EL (cell line): ENCODE measurements at places on chromosomes 4 and X.

DNA sequence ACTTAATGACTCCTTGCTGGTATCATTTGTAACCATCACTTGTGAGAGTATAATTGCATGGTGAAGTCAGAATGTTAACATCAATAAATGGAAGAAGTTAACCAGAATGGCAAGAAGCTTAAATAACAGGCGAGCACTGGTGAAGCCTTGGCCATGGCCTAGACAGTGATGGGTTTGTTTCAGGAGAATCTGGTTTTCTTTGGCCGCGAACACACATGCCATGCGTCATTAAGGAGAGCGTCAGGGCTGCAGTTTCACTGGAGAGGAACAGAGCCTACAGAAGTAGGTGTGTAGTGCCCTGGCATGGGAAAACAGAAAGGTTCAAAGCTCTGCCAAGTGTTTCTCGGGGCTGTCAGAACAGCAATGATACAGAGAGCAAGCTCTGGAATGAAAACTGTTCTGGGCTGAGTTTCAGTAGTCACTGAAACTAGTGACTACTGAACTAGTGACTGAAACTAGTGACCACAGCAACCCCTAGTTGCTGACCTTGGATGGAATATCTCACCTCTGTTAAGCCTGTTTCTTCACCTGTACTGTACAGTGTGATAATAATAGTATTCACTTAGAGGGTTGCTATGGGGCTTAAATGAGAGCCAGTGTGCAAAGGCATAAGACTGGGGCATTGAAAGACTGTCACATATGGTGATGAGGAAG is 93.8 kb downstream of the C4orf51 start:
- DNase-seq = no peak

GRCh38 chrX:136275553-136275952 is 24.4 kb upstream of the MAP7D3 start:
- DNase-seq = no peak

- DNase-seq = no peak
Observed at GRCh38 chr4:138104284-138104680, 137.9 kb downstream of the SLC7A11 start.

DNA sequence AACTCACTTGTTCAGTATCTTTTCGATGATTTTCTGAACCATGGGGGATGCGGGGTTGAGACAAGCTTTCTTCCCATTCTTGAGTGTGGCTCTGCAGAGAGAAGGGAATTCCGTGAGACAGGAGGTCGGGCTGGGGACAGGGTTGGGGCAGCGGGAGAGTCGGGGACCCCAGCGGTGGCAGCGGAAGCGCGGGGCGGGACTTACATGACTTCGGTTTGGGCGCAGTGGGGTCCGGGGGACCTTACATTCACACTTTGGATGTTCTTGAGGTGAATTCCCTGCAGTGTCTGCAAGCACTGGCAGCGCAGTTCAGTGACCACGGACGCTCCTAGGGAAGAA is 434 bp downstream of the CXCL3 start:
- no peak for DNase-seq

- DNase-seq = peak; percentile 62
Observed at GRCh38 chrX:66632473-66632872, 6.4 kb downstream of the EDA2R start.

DNA sequence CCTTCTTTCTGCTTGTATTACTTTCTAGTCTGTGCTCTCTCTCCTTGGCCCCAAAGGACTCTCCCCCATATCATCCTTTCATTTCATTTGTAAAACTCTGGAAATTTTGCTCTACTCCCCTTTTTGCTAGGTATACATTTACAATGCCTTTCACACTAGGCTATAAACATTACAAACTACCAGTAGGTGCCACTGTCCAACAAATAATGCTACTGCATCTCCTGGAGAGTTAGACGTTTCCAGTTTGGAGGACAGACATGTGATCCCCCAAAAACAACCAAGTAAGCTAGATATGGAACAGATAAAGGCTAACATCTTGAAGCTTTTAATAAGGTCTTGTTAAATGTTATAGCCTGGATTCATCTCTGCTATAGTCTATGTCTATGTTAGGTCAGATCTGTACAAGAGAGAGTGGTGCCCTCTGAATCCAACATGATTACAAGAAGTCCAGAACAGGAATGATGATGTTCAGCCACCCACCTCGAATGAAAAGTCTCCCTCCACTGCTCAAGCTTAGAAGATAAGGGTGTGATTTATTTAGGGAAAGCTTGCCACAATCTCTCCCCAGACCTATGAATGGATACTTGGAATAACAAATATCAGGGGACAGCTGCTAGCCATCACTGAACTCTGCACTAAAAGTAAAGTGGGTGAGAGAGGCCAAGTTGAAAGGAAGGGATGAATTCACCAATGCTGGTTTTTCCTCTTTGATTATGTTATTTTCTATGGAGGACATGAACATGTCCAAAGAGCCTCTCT is 14.3 kb downstream of the CBR4 start:
- no peak for DNase-seq

GRCh38 chrX:378443-378842 is 8.3 kb downstream of the PPP2R3B start:
- DNase-seq = no peak

GRCh38 chr4:118743867-118744266 is 58.7 kb downstream of the METTL14 start:
- DNase-seq = peak; percentile 65

DNA sequence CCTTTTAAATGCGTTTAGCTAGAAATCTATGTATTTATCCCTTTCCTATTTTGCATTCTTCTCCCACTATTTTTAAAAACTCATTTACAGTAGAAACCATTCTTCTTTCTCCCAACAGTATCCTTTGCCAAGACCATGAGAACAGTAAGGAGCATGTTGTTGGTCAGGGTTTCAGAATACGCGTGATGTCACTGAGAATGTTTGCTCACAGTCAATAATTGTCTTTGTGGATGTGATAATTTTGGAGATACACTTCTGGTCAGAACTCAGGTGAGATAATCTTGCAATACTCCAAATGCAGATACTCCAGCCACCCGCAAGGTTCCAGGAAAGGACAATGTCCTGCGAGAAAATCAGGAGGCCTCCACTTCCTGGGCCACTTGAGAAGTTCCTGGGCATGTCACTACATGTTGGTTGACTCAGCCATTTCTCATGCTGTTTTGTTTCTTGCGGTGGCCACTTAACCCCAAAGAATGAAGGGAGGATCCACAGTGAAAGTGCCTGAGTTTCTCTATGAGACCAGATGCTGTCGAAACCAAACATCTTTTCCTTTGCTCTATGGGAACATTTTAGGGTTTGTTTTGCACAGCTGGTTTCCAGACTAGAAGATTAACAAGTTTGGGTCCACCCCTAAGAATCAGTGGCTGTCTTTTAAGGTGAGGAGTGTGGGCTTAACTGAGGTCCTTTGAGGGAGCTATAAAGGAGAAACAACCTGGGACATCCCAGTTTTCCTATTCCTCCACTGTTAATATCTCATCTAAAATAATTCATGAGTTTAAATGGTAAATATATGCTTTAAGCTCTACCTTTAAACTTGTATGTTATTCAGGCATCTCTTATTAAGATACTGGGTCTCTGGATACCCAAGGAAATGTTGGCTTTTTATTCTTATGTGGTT is 116.0 kb downstream of the SOWAHB start:
- peak; percentile 97 for DNase-seq

DNA sequence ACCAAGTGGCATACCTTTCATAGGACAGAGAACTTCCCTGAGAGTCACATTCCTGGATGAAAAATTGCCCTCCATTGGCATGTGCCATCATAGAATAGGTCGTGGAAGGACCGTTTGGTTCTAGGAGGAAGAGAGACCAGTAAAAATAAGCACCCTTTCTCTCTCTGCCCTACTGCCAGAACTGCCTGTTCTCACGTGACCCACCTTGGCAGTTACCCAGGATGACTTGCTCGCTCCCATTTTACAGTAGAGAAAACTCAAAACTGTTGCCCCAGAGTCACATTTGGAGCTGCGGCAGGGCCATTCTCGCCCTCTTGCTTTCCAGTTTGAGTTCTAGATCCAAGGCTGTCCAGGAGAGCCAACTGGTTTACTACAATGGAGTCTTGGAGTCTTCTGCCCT is 1.1 kb upstream of the NLGN3 start:
- no peak for DNase-seq

DNA sequence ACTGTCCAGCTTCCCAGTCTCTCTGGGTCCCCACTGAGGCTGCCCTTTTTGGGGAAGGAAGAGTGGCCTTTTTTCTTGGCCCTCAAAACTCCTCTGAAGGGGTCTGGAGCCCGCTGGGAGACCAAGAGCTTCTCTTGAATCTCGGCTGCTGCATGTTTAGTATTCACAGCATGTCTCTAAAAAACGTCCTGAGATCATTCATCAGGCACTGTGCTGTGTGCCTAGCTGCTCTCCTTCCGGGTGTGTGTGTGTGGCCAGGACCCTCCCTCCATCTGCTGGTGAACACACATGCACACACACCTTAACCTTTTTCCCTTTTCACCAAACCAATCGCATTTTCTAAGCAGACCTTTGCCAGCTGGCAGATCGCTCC is 841 bp upstream of the FRMPD3 start:
- no peak for DNase-seq

GRCh38 chr4:98110929-98111328 is 32.3 kb downstream of the STPG2 start:
- no peak for DNase-seq
